ENCODE measurements at places on chromosomes 2 and 18.
A peak's percentile ranks its signal among the peaks of the same experiment; 100 is the strongest.

DNA sequence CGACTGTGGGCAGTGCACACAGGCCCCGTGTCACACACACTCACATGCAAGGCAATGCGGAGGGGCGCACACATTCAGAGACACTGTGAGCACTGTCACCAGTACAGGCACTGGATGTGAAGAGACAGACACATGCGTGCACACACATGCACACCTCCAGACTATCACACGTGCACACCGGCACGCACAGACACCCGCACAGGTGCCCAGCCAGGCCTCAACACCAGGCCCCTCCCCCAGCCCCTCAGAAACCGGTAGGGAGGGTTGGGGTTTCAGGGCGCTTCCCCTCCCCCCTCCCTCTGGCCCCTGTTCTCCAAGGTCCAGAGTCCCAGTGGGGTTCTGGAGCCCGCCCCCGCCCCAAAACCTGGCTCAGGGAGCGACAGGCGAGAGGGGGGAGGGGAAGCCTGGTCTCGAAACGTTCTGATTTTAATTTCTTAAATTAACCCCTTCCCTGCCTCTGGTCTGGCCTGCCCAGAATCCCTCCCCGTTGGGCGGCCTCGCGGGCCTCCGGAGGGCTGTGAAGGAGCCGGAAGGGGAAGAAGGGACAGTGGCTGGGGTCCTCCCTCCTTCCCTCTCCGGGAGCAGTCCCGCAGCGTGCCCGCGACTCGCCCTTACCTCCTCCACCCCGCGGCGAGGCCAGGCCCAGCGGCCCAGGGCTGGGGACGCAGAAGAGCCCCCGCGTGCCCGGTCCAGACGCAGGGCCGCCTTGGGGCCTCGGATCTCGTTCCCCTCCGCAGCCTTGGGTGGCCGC is 558 bp downstream of the FBXO41 start:
- DNase-seq = peak; percentile 7

DNA sequence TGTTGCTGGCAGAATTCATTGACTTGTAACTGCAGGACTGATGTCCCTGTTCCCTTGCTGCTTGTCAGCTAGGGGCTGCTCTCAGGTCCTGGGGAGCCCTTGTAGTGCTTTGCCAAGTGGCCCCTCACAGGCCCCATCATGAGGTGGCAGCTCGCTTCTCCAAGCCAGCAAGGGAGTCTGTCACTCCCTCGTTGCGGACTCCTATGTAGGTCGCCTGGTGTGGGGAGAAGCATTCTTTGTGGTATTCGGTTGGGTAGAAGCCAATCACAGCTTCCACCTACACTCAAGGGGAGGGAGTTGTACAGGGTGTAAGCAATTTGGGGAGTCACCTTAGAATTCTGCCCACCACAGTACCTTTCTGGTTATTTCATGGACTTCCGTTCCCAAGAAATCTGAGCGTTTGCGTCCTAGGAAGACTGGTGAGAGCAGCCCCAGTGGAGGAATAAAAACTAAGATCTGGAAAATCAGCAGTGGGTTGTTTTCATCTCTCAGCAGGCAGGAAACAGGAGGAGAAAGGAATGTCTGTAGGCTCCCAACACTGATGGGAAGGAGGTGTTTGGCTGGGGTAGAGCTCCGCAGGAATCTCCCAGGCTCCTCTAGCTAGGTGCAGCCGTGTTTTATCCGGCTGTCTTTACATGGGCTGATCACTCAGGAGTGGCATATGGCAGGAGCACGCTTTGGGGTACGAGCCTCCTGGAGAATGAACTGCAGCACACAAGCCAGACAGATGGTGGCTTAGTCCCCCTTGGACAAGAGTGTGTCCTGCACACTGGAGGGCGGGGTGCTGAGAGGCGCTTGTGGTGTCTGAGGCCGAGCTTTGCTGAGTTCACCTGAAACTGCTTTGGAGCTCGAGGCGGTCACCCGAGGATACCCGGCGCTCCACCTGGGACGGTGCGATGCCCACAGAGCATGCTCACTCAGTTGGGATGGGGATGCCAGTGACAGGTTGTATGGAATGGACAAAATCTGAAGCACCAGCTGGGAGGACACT is 58.3 kb downstream of the LDLRAD4 start:
- DNase-seq = peak; percentile 67

DNA sequence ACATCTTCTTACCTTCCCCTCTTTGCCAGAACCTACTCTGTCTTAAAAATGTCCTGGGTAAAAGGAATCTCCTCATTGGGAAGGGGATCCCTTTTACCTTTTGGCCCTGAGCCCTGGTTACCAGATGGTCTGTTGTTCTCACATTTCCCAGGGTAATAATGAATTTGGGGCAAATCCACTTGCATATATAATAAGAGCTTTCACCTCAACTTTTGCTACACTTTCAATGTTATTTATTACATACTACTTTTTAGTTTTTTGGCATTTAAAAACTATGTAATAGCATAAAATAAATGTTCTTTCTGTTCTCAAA is 15.0 kb downstream of the CERS6 start:
- no peak for DNase-seq

DNA sequence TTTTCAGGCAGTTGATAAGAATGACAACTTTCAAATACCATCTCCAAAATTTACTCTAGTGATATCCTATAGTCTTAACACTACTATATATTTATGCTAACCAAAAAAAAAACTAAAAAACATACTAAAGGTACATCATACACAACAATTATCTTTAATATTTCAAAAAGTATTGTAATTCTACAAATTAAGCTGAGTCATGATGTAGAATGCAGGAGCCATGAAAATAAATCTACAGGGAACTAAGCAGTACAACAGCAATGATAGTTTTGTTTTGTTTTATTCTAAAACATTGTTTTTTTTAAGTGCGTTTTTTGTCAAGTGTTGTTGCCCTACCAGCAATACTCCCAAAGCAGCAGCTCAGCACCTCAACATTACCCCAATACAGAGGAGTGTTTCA is 314.3 kb downstream of the FSIP2 start:
- no peak for DNase-seq

DNA sequence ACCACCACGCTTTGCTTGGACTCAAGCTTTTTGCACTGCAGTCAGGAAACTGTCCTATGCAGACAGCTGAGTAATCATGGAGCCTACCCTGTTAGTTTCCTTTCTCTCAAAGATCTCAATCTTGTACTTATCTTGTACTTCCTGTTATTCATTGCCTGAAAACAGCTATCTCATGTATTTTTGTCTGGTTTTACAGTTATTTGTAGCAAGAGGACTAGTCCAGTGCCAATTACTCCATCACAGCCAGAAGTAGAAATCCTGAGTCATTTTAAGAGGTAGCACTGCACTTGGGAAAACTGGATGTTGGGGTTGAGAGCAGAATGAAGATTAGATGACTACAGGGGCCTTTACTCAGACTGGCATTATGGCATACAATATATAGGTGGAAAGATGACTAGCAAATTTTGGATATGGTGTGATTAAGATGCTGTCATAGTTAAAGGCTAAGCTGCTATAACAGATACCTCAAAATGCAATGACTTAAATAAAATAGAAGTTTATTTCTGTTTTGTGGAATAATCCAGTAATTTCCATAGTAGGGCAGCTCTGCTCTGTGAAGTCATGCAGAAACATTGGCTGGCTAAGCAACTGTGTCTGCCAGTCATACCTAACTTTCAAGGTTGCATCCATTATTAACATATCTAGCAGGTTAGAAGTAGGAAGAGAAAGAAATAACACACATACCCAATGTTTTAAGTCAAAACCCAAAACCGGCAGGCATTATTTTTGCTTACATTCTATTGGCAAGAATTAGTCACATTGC is 21.1 kb upstream of the CHMP3 start:
- DNase-seq = peak; percentile 4

DNA sequence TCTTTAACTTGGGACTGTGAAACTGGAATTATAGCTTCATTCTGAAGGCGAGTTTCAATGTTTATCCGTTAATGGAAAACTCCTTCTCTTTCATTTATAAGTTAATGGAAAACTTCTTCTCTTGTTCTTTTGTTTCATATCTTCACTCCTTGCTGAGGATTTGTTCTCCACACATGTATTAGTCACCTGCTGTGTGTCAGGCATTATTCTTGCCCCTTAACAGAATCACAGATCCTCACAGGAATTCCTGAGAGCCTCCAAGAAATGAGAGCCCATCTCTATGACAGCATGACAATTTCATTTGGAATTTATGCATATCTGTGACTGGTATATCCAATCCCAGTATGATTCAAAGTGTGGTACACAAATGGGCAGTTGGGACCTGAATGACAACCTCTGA is 545.8 kb downstream of the BCL11A start:
- no peak for DNase-seq

- no peak for DNase-seq
Observed at GRCh38 chr2:169107645-169108044, 38.3 kb downstream of the DHRS9 start.

GRCh38 chr2:233079473-233079877 is 19.3 kb downstream of the INPP5D start:
- DNase-seq = no peak

DNA sequence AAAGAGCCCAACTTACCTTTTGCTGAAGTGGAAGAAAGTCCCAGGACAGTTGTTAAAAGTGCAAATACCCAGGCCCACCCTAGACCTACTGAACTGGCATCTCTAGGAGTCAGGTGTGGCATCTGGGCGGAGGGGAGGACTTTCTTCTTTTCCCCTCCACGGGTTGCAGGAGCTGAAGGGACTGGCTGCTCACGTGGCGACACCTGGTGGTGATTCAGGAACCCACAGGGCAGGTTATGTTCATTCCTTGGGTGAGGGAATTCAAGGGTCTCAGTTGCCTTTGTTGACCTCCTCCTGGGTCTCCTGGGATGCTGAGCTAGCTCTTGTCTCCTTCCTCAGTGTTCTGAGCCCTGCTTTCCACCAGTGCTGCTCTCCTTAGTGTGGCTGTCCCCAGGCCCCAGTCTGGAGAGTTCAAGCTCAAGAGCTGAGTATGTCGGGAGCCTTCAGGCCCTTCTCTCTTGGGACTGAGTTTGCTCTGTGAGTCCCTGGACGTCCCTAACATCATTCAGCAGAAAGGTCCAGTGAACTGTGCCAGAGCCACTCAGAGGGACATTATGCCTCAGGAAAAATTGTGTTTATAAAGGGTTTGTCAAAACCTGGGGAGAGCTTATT is 56.9 kb downstream of the DYSF start:
- peak; percentile 78 for DNase-seq

DNA sequence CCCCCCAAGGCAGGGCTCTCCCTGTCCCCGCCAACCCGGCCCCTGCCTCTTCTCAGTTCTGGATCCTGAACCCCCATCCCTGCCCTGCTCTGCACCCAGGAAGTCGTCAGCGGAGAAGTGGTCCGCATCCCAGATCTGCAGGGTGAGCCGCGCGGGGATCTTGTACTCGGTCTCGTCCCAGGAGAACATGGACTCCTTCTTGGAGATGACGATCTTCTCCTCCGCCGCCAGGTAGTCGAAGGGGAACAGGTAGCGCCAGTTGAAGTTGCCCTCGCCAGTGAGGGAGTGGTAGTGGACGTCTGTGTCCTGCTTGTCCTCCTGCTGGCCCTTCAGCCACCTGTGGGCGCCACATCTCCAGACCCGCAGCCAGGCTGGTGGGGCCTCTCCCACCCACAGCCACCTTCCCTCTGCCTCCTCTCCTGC is 16.3 kb downstream of the OTOF start:
- DNase-seq = no peak

Measured in astrocyte of the hippocampus (primary cell).